ENCODE measurements at places on chromosomes 4 and X.

DNA sequence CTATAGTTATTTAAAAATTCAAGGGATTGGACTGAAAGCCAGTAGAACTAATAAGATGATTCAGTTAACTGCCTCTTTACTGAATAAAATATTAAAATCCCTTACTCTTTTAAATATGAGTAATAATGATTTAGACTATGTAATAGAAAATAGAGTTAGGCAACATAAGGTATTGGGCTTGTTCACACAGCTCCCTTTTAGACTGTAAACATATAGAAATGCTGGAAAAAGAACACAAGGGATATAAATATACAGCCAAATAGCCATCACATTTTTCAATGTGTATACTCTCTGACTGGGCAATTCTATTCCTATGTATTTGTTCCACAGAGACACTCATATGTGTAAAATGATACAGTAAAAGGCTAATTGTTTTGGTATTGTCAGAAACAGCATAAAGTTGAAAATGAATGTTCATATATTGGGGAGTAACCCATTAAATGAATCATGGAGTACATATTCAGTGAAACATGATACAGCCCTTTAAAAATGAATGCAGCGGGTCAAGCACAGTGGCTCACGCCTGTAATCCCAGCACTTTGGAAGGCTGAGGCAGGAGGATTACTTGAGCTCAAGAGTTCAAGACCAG lies 129.8 kb downstream of the TBC1D19 start:
- no peak for DNase-seq

GRCh38 chr4:164320847-164321246 lies 433.1 kb upstream of the SMIM31 start:
- DNase-seq: no peak

DNA sequence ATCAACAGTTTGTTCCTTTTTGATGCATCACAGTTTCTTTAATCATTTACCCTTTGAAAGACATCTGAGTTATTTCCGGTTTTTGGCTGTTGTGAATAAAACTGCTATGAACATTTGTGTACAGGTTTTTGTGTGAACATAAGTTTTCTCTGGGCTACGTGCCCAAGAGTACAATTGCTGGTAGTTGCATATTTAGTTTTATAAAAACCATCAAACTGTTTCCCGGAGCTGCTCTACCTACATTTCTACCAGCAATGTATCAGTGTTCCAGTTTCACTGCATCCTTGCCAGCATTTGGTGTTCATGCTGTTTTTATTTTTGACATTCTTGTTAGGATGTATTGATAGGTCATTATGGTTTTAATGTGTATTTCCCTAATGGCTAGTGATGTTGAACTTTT lies 17.3 kb downstream of the KDM6A start:
- no peak for DNase-seq

- DNase-seq: no peak
Measured at GRCh38 chr4:182238355-182238931, 4.8 kb upstream of the TENM3 start.

GRCh38 chr4:91961504-91961903 lies 342.3 kb upstream of the GRID2 start:
- no peak for DNase-seq

DNA sequence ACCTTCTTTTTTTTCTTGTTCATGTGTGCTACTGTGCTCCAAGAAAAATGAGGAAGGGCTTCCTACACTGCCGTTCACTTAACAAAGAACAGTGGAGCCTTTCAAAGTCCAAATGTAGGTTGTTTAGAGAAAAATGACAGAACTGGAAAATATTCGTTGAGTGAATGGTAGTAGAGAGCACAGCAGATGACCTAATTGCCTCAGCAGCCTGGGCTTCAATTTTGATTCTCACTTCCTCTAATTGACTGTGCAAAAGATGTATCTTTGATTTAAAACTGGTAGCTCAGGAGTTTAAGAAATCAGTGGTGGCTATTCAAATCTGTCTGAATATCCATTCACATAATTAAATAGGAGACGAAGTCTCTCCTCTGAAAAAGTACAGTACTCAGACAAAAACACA lies 5.2 kb downstream of the NLGN4X start:
- DNase-seq: no peak

GRCh38 chr4:185738038-185738552 lies 73.9 kb downstream of the SORBS2 start:
- DNase-seq: no peak

GRCh38 chr4:95071851-95072250 lies 314.1 kb downstream of the BMPR1B start:
- no peak for DNase-seq

DNA sequence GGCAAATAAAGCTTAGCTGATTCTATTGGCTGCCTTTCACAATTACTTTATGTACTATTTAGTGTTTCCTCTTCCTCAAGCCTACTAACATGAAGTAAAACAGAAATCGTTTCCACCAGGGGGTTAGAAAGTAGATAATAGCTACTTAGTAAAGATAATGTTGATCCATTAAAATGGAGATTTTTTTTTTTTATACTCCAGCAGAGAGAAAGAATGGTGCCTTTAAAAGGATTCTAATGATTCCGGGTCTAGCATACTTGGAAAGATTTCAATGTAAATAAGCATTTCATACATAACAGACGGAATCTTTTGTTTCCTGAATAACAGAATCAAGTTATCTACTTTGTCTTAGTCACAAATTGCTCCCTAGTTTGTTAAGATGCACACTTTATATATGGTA lies 37.1 kb downstream of the GK start:
- DNase-seq: no peak

DNA sequence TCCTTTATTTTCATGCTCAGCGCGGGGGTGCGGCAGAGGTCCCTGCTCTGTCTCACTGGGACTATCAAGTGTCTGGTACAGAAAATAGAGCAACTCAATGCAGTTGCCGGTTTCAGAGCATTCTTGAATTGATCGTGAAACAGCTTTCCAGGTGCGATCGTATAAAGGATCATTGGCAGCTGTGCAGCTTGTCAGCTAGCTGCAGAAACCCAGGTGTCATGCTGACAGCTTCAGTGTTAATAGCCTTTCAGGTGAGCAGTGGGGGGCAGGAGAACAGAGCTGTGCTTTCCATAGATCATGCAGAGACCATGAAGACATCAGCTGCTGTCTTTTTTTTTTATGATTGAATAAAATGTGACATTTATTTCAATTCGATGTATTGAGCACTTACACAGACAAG lies 583.9 kb downstream of the NLGN4X start:
- DNase-seq: no peak

DNA sequence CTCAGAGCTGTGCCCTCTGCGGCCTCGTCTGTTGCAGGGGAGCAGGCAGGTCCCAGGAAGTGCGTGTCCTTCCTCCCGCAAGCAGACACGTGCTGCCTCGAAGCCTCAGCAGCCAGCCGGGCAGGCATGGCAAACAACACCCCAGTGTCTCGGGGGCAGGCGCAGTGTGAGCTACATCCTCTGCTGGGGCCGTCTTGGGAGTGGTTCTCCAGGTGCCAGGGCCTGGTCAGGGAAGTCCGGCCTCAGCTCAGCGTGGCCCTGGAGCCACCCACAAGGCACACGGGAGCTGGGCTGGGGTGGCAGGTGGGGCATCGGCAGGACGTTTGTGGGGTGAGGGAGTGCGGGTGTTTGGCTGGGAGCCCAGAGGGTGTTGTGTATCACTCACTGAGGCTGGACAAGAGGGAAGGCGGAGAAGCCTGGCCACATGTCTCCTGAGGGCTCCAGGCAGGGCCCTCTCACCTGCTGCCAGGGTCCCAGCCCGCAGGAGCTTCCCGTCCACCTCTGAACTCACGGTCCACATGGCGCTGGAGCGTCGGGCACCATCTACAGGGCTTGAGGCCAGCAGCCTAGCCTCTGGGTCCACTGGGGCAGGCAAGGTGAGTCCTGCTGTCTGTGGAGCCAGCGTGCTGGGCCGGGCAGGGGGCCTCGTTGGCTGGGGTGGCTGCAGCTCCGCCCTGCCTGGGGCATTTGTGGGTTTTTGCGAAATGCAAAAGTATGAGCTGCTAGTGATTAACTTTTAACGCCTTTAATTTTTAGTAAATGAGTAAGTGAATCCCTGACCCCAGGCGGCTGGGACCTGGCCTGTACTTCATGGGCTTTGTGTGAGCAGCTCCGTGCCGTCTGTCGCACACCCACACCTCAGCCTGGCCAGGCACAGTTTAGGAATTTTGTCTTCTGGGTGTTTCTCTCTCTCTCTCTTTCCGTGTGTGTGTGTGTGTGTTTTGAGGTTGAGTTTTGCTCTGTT lies 17.3 kb upstream of the UVSSA start:
- DNase-seq: no peak

Measured in activated T-cell treated with anti-CD3 and anti-CD28 coated beads for 48 hours (primary cell).